ENCODE measurements at places on chromosomes 12 and 14.
A peak's percentile ranks its signal among the peaks of the same experiment; 100 is the strongest.

DNA sequence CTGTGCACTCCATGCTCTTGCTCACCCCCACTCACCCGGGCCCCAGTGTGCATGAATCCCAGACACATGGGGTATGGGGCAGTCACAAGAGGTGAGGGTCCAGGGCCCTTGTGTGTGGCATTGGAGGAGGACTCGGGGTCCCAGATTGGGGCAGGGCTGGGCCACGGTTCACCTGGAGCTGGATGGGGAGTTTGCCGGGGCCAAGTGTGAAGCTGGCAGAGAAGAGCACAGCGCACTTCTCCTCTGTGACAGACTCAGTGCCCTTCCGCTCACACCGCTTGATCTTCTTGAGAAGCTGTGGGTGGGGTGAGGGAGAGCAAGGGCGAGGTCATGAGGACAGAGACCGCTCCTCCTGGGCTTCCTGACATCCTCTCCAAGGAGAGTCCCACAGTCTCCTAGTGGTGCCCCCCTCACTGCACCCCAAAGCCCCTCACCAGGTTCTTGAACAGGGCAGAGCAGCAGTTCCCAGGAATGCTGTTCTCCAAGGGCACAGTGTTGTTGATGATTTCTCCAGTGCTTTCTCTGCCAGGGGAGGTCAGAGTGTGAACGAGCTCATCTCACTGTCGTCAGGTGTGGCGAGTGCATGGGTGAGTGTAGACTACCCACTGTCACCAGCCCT lies 6.8 kb downstream of the STAT6 start:
- DNase-seq: no peak

- peak; percentile 8 for DNase-seq
Observed at GRCh38 chr12:89936631-89937030, 228.0 kb upstream of the ATP2B1 start.

DNA sequence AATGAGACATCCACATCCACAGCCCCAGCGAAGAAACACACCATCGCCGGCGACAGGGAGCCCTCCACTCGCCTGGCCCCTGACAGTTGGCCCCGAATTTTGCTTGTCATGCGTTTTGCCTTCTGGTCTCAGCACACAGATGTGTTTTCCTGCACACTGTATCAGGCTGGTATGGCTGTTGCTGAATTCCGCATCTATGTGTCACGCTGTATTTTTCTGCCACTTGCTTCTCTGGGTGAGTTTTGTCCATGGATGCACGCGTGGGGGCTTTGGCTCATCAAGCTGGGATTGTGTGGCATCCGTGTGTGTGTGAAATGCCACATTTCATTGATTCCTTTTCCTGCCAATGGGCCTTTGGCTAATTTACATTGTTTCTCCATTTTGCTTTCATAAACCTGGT lies 26.5 kb downstream of the ARL6IP4 start:
- DNase-seq: no peak

DNA sequence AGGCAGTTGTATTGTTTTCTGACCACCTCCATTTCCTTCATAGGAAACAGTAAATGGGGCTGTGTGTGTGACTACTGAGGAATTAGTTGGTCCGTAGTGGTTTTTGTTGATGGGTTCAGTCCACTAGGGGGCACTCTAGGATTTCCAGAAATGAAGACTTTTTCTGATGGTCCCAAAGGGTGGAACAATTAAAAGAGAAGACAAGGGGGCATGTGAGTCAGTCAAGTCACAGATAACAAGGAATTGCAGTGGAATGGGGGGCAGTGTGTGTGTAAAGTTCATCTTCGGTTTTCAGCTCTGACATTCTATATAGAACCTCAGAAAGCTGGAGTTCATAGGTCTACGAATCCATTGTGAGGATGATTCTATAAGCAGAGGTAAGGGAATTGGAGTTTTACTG lies 186.6 kb upstream of the OR4E1 start:
- no peak for DNase-seq

- no peak for DNase-seq
Observed at GRCh38 chr14:65318636-65319506, 93.7 kb upstream of the FUT8 start.

GRCh38 chr12:93616584-93617101 lies 44.2 kb downstream of the SOCS2 start:
- peak; percentile 27 for DNase-seq

DNA sequence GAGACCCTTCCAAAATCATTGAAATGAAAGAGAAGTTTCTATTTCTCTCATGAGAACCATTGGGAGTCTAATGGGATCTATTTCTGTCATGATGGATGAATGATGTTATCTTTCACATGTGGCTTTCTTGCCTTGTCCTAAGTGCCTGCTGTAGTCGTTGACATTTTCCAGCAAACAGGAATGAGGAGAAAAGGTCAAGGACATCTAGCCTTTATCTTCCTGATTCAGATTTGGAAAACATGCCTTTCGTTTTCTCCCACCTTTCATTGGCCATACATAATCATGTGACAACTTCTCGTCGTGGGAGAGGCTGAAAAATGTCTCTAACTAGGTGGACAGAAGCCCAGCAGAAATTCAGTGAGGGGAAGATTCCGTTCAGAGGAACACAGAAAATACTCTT lies 94.5 kb downstream of the PCNX1 start:
- no peak for DNase-seq

- DNase-seq: no peak
Observed at GRCh38 chr12:12087693-12088034, 16.9 kb downstream of the BCL2L14 start.

DNA sequence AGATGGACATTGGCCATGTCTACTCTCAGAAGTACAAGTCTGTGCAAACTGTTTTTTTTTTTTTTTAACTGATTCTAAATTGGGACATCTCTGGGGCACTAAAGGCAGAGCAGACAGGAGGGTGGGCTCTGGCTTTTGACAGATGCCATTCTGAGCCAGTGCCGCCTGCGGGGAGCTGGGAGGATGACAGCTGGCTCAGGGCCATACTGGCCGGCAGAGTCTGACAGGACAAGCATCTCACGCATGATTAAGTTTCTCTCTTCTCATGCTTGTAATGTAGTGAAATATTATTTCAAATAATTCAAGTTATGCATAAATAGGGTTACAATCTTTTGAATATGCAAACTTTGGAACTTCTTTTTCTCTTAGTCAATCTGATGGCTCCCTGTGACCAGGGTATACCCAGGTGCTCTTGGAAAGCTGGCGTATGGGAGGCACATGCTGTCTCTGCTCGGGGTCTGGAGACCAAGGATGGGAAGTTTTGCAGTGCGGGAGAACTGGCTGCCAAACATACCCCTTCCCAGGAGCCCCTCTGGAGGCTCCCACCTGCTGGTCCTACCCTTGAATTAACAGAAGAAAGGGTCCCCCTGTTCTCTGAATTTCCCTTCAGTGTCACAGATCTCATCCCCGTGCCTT lies 7.6 kb downstream of the CDCA4 start:
- DNase-seq: peak; percentile 71

- DNase-seq: peak; percentile 38
Observed at GRCh38 chr12:12398026-12398859, 41.4 kb downstream of the BORCS5 start.

DNA sequence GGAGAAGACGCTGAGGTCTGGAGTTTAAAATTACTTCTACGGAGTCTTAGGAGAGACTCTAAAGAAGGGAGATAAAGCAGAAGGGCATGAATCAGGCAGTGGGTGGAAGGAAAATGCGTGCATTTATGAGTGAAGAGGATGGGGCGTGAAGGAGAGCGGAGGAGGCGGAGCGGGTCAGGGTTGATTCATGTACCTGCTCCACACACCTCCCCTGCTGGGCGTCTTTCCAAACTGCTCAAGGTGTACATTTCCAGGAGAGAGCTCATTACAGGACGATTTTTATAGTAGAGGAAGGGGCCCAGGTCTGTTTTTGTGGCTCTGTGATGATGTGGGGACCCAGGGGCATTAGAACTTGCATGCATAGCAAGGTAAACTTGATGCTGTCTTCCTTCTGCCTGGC lies 65.0 kb upstream of the ASPG start:
- DNase-seq: no peak

DNA sequence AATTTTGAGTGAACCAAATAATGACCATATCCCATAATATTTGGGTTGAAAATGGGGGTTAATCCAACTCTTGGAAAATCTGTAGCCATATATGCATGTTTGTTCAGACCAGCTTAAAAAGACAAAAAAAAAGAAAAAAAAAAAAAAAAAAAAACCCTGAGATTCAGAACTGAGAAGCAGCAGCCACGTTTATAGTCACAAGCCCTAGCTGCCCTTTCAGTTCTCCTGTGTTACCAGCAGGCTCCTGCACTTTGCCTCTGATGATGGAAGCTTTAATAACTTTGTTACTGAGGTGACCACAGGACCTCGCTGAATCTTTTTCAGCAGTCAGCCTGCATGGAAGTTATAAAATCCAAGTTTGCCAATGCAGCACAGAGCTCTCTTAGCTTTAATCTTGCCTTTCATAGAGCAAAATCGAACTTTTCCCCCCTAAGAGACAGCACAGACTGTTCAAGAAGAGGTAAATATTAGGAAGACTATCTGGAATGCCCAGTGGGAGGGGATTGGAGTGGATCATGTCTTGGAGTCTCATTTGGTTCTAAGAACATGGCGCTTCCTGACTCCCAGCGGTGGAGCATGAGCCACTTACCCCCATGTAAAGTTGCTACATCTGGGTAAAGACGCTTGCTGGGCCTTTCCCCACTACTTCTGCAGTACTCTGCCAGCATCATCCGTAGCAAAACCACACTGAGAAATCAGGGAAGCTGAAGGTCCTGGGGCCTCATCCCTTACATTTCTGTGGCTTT lies 20.6 kb downstream of the GNG2 start:
- no peak for DNase-seq

DNA sequence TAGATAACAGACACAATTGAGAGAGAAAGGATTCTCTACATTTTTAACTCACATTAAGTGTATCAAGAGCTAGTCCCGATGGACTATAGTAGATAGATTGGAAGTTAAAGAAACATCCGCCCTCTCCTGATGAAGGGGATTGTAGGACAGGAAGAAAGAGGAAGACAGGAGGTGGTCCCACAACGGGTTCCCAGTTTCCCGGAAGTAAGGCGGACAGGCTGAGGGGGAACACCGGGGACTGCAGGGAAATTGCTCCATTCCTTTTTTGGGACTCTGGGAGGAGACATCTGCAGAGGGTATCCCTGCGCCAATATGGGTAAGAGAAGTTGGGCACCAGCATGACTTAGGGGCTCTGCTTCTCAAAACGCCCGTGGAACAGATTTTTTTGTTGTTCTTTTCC lies 177.5 kb upstream of the ATF7IP start:
- no peak for DNase-seq

- DNase-seq: no peak
Observed at GRCh38 chr12:56878010-56878339, 56.2 kb downstream of the SDR9C7 start.

GRCh38 chr12:57224973-57225679 lies 4.4 kb upstream of the SHMT2 start:
- peak; percentile 64 for DNase-seq

GRCh38 chr14:59565087-59565486 lies 11.5 kb downstream of the CCDC175 start:
- DNase-seq: no peak

DNA sequence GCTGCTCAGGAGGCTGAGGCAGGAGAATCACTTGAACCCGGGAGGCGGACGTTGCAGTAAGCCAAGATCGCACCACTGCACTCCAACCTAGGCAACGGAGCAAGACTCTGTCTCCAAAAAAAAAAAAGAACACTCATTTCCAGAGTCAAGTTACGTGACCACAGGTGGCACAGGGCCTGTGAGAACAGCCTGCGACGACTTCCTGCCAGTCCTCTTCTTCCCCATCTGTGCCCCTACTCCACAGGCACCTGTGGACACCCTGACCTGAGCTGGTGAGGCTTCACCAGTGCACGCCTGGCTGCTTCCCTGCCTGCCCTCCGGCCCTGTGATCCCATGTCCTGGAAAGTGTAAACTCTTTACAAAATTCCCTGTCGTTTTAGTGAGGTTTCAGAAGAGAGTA lies 77.7 kb downstream of the PPP2R5C start:
- DNase-seq: no peak

GRCh38 chr14:65190312-65190711 lies 88.0 kb upstream of the MAX start:
- DNase-seq: no peak

GRCh38 chr12:32661706-32662105 lies 17.4 kb upstream of the DNM1L start:
- DNase-seq: no peak

DNA sequence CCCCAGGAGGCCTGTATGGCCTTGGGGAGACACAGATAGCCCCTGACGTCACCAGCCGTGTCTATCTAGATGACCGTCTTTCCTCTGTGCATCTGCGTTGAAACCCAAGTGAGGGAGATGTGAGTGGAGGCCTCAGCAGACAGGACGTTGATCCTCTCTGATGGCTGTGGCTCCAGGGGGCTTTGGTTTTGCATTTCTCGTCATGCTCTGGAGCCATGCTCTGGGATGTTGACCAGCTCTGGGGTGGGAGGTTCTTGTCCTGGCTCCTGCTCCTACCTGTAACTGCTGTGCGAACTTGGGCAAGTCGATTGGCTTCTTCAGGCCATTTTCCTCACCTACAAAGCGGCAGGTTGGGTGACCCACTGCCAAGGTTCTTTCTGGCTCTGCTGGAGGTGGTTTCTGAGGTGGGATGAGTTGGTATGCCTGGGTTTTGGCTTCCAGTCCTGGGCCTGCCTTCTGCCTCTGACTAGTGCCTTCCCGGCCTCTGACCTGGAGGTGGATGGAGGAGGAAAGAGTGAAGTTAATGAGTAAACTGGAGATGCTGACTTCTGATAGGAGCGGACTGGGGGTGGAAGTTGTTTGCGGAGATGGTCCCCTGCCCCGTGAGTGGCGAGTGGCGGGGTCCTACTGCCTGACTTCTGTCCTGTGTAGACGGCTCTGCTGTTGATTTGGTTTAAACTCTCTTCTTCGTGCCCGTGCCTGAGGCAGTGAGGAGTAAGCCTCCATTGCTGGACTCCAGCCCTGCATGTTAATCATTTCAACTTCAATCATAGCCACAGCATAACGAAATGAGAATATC lies 8.4 kb downstream of the TSPAN9 start:
- no peak for DNase-seq

GRCh38 chr12:49880756-49881414 lies 22.8 kb downstream of the FAIM2 start:
- no peak for DNase-seq

DNA sequence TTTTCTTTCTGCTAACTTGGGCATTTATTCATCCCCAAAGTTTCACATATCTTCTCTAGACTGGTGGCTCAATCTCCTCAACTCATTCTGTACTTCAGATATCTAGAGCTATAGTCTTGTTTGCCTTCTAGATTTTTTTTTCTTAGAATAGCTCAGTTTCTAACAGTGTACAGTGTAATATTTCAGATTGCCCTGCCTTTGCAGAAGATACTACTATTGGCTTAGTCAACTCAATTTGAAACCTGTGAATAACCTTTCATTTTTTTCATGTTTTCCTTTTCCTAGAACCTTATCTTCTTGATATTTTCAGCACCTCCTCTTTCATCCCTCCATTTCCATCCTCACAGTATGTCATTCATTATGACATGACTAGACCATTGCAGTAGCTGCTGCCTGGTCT lies 69.6 kb downstream of the OTOGL start:
- no peak for DNase-seq

DNA sequence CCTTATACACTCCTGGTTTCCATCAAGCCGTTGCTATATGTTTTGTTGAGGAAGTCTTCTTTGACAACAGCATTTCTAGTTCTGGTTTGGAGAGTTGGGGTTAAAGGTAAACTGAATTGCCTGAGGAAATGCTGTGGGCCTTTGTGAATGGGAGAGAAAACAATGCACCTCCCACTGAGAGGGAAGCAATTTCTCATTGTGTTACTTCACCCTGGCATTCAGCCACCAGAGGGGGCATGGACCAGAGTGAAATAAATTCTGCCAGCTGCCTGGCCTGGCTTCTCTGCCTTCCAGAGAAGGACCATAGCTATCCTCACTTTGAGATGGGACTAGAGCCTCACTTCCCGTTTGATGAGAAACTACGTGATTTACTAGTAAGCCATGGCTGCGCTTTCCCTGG lies 475.3 kb downstream of the EGLN3 start:
- peak; percentile 91 for DNase-seq

GRCh38 chr14:73997944-73998447 lies 21.1 kb downstream of the ENTPD5 start:
- no peak for DNase-seq
